Stimulated activated CD4-positive, alpha-beta T cell treated with anti-CD3 and anti-CD28 coated beads, Interleukin-15, amount 100 ng/mL, for 48 hours (primary cell): ENCODE measurements at places on chromosomes 2 and 18.

DNA sequence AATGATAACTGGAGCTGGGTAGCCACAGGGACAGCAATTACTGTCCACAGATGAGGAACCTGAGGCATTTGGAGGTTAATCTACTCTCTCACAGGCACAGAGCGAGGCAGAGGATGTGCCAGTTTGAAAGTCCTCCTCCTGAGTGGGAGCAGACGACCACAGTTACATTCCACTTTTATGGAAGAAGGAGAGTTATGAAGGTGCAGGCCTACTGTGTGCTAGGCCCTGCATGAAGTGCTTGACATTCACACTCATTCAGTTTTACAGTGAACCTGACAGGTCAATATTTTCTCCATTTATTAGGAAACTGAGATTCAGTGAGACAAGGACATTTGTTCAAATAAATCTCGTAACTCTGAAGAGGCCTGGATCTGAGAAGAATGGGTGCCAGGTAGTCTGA is 142.0 kb downstream of the TDRD15 start:
- DNase-seq, result no peak

DNA sequence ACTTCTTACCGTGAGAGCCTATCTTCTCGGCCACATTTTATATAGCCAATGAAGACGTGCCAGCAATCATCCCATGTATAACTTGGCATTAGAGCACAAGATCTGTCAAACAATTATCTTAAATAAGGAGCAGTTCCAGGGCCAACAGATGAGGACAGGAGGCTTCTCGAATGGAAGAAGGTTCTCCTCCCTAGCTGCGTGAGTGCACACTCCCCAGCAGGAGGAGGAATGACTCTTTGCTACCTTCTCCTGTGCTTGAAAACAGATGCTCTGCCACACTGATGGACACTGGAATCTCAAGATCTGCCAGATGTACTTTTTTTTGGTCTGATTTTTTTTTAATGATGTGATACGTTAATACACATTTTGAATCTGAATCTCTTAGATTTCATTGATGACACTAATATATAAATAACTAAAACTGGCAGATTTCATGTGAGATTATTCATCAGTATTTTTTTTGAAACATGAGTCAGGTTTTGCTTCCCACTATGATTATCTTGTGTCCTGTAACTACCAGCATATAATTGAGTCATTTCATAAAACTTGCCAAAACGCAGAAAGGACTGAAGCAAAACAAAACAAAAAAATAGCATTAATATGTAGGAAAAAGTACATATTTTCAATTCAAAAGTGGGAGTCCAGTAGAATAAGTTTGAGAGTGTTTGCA is 626 bp upstream of the VIT start:
- no peak for DNase-seq

DNA sequence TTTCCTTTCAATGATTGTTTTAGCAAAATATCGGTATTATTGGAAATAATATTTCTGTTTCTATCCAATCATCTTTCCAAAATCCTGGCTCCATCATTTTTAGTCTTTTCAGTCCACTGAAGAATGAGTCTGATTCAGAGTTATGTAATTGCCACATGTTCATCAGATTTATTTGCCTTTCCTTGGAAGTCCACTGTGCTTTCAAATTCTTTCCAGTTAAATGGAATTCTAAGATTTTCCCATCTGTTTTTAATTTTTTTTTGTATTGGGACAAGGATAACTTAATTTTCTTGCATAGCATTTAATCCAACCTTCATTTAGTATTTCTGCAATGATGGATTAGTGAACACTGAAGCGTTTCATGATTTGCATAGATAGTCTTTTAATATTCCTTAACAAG is 521.5 kb upstream of the NRXN1 start:
- no peak for DNase-seq

DNA sequence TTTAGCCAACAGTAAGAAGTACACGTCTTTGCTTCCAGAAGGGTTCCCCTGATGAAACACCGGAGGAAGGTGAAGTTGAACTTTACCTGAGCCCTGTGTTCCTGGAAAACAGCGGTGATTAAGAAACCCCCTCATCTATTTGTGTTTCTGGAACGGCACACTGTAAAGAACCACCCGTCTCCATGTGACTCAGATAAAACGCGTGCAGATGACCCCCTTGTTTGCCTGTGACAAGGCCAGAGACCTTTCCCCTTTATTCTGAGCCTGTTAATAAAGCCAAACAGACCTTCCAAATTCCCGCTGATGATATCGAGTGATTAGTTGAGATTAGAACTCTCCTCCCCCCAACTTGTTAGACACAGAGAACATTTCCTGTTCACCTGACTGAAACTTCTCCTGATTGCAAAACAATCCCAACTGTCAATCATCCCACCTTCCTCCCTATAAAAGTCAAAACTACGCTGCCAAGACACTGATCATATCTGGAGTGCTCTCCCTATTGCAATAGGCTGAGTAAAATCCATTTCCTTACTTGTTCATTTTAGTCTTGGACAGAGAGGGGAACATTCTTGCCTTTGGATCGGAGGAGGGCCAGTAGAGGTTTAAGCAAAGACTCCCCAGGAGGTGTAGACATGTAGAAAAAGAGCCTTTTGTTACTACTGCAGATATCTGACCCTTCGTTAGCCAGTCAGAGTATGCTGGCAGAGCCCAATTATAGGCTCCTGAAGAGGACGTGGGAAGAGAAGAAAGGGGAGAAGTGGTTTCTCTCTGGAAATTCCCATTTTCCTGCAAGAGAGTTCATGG is 914 bp upstream of the IWS1 start:
- DNase-seq, result no peak

- DNase-seq, result no peak
Observed at GRCh38 chr2:27914041-27914804, 23.7 kb downstream of the BABAM2 start.

DNA sequence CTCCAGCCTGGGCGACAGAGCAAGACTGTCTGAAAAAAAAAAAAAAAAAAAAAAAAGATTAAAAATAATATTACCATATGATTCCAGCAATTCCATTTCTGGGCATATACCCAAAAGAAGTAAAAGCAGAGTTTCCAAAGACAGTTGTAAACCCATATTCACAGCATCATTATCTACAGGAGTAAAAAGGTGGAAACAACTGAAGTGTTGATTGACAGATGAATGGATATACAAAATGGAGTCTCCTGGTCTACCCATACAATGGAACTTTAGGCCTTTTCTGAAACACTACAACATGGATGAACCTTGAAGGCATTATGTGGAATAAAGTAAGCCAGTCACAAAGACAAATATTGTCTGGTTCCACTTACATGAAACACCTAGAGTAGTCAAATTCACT is 5.7 kb downstream of the RNU4ATAC start:
- DNase-seq, result no peak

- no peak for DNase-seq
Observed at GRCh38 chr2:134154246-134154645, 99.6 kb upstream of the MGAT5 start.

- DNase-seq, result no peak
Observed at GRCh38 chr2:240532031-240532775, 25.6 kb downstream of the ANKMY1 start.

DNA sequence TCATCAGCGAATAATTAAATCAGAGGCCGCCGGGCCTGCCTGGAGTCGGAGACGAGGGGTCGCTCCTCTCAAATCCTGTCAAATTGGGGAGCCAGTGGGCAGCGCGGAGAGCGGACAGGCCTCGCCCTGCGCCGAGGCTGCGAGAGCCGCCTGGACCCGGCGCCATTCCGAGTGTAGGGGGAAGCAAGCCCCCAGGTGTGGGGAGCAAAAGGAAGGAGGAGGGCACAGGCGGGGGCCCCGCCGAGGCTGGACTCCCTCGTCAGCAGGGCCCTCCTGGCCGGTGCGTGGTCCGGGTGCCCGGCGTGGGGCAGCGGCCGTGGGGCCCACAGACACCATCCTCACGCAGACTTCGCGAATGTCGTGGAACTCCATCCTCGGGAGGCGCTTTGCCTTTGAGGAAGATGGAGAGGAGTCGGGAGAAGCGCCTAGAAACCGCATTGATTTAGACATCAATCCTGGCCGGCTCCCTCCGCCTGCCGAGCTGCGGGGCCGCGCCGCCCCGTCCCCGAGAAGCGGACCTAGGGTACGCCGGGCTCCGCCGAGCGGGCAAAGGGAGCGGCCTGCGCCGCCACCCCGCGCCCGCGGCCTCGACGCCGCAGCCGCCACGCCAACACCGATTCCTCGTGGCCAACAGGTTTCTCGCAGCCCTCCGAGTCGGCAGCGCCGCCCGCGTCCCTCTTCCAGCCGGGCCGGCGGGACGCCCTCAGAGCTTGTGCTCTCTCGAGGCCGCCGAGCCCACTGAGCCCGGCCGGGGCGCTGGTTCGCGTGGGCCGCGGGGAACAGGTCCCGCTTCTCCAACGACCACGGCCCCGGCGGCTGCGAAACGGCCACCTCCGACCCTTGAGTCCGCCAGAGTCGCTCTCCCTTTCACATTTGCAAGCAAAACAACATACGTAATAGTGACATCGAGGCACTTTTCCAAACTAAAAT is 6.7 kb upstream of the ONECUT2 start:
- no peak for DNase-seq

- DNase-seq, result no peak
Observed at GRCh38 chr2:110853948-110854347, 121.6 kb downstream of the ACOXL start.

DNA sequence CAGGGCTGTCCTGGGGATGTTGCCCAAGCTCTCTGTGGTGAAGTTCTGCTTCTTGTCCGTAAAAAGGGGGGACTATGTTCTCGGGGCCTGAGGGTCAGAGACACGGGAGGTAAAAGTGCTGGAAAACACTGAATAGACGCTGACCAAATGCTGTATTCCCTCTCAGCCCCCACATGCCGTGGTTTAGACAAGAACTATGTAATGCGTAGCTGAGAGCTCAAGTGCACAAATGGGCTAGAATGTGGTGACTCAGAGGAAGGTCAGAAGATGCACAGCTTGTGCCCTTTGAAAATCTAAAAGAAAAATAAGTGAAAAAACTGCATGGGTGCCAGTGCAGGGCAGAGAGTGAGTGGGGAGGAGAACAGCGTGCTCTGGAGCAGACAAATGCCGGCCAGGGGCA is 80.3 kb upstream of the MAP4K4 start:
- DNase-seq, result no peak

DNA sequence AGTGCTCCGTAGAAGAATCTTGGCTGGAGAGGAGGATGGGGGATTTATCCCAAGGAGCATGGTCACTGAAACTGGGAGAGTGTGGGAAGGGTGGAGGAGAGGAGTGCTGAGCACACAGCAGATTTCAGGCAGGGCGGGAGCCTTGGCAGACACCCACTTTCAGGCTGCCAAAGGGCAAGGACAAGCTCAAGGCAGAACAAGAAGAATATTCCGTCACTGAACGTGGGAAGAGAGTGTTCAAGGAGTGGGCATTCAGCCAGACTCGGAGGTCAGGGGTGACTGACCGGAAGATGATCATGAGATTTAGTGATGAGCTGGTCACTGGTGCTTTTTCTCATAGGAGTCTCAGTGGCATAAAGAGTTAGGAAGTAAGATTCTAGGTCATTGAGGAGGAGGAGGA is 136.2 kb upstream of the RASGRP3 start:
- DNase-seq, result no peak

DNA sequence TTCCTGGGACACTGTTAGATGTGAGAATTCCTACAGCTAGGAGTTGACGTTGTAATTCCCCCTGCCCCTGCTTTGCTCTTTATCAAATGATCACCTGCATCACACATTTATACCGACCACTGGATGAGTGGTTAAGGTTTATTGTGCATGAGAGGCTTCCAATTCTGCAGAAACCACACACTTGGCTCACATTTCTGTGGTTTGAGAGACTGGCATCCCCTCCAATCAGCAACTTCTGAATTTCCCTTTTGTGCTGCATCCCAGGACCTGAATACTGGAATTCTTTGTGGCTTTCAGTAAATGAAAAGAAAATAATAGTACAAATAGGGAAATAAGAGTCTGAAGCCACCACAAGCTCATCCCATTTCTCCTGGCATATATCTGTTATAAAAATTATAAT is 628.7 kb upstream of the PIK3C3 start:
- no peak for DNase-seq

DNA sequence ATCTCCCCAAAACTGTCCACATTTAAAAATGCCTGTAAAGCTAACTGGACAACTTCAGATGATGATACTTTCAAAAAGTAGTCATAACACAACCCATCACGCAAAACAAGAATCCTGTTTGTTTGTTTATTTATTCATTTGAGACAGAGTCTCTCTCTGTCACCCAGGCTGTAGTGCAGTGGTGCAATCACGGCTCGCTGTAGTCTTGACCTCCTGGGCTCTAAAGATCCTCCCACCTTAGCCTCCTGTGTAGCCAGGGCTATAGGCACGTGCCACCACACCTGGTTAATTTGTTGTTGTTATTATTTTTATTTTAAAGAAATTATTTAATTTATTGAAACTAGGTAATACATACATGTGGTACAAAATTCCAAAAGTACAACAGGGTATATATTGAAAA is 94.8 kb downstream of the RAPGEF4 start:
- DNase-seq, result no peak

- DNase-seq, result no peak
Observed at GRCh38 chr2:183255411-183255810, 131.2 kb downstream of the NUP35 start.

GRCh38 chr2:61255580-61256437 is 93.8 kb downstream of the C2orf74 start:
- DNase-seq, result no peak

DNA sequence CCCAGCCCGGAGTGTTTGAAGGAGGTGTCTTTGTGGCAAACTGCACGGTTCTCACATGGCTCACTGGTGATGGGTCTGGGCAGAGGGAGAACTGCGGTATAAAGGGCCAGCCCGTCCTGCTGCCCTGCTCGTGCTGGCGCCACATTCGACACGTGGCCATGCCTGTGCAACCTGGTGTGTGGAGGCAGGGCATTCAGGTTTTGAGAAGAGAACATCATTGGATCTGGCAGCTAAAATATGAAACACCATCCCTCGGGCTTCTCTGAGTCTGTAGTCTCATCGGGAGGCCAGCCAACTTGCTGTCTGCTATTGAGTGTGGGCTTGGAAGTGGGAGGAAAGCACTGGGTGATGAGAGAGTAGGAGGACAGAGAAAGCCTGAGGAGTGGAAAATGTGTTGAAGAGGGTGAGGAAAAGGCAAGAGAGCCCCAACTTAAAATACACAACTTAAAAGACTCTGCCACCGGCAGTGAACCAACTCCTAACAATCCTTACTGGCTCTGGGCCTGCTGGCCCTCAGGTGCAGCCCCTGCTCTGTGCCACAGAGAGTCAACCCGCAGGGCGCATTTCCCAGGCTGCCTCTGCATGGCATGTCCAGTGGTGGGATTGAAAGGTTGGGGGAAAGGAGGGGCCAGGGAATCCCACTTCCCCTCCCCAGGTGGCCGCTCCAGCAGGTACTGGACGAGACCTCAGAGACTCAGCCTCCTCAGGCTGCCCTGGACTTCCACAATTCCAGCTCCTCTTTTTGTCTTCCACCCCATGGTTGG is 112.7 kb upstream of the DLX2 start:
- no peak for DNase-seq

DNA sequence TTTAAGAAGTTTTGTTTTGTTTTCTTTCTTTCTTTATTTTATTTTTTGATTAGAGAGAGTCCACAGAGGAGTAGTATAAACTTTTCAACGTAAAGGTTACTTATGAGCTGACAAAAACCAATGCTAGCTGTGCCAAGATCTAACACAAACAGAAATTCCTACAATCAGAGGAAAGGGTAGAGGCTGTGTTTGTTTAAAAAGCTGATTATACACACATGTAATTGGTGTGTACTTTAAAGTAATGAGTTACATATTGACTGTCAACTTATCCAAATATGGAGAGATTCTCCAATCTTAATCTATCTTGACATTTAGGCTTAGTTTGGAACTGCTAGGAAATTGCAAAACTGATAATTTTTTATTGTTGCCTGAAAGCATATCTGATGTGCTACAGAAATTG is 63.7 kb upstream of the FAM110C start:
- DNase-seq, result no peak

- DNase-seq, result no peak
Observed at GRCh38 chr2:48190230-48190629, 283.9 kb upstream of the FBXO11 start.

GRCh38 chr2:75894170-75894569 is 183.5 kb upstream of the GCFC2 start:
- no peak for DNase-seq
